Placental pericyte (primary cell): ENCODE measurements at places on chromosomes 12 and 14. TPM values are rescaled to one million over a fixed set of nuclear protein-coding genes. Genes with fewer than 3 reads are reported as not detected.

Gene DENR
- total RNA-seq: 39.6 and 54.7 TPM in 2 replicates

Gene RNASE4
- 2.9 and 7.0 TPM in 2 replicates for total RNA-seq

Gene KRT79
- total RNA-seq: 0.72 TPM in 1 of 2 replicates, not detected in the other

Gene TMEM119
- 91.9 and 104 TPM in 2 replicates for total RNA-seq

Gene FBLN5
- 38.9 and 61.1 TPM in 2 replicates for total RNA-seq

Gene SERPINA9
- 0.43 TPM in 1 of 2 replicates, not detected in the other for total RNA-seq

Gene PTPRQ
- total RNA-seq: 0.22 and 0.29 TPM in 2 replicates

Gene CACNA2D4
- 0.22 and 2.3 TPM in 2 replicates for total RNA-seq

Gene TMEM30B
- not detected in 2 replicates for total RNA-seq

Gene ABHD12B
- not detected in 2 replicates for total RNA-seq

Gene KRT83
- total RNA-seq: not detected in 2 replicates

Gene LARP4
- 21.7 and 38.7 TPM in 2 replicates for total RNA-seq

Gene MANSC1
- total RNA-seq: 1.7 and 2.2 TPM in 2 replicates

Gene SERPINA3
- total RNA-seq: under 0.01 and 0.14 TPM in 2 replicates

Gene RIN3
- total RNA-seq: 11.8 and 12.3 TPM in 2 replicates

Gene KCNA1
- not detected in 2 replicates for total RNA-seq

Gene PRH2
- 0.29 TPM in 1 of 2 replicates, not detected in the other for total RNA-seq

Gene PZP
- not detected in 2 replicates for total RNA-seq

Gene EXOC3L4
- total RNA-seq: 0.86 and 2.4 TPM in 2 replicates

Gene RHOJ
- total RNA-seq: 1.5 and 2.4 TPM in 2 replicates

Gene KCNH5
- 0.14 TPM in 1 of 2 replicates, not detected in the other for total RNA-seq

Gene PPP1R13B
- 2.0 and 3.4 TPM in 2 replicates for total RNA-seq

Gene DBX2
- not detected in 2 replicates for total RNA-seq

Gene CCDC184
- 0.29 and 1.1 TPM in 2 replicates for total RNA-seq

Gene WNT1
- total RNA-seq: not detected in 2 replicates

Gene HNF1A
- total RNA-seq: not detected in 2 replicates

Gene TAS2R13
- 1.8 and 3.1 TPM in 2 replicates for total RNA-seq

Gene HOXC13
- total RNA-seq: under 0.01 TPM in 1 of 2 replicates, not detected in the other

Gene NKX2-1
- not detected in 2 replicates for total RNA-seq

Gene NRDE2
- total RNA-seq: 9.0 and 17.9 TPM in 2 replicates

Gene PTGER2
- 6.3 and 9.7 TPM in 2 replicates for total RNA-seq

Gene RPS26
- total RNA-seq: 329 and 597 TPM in 2 replicates

Gene C12orf54
- total RNA-seq: not detected in 2 replicates

Gene TCL1B
- total RNA-seq: not detected in 2 replicates

Gene SPIC
- total RNA-seq: not detected in 2 replicates

Gene CMA1
- not detected in 2 replicates for total RNA-seq

Gene MUCL1
- total RNA-seq: not detected in 2 replicates

Gene CCDC88C
- 0.72 TPM in 1 of 2 replicates, not detected in the other for total RNA-seq

Gene CRIP1
- 5.3 and 7.3 TPM in 2 replicates for total RNA-seq

Gene CMAS
- 15.8 and 20.9 TPM in 2 replicates for total RNA-seq

Gene PTPN6
- 0.22 TPM in 1 of 2 replicates, not detected in the other for total RNA-seq

Gene CPNE6
- total RNA-seq: under 0.01 TPM in 1 of 2 replicates, not detected in the other

Gene DPPA3
- not detected in 2 replicates for total RNA-seq

Gene STAT2
- 271 and 396 TPM in 2 replicates for total RNA-seq

Gene UTP20
- 12.5 and 40.9 TPM in 2 replicates for total RNA-seq
